CD4-positive, alpha-beta T cell treated with Interleukin-12 subunit alpha and Interleukin-12 subunit beta, for 1 hour (primary cell): ENCODE measurements at places on chromosomes 5 and 9.
A peak's percentile ranks its signal among the peaks of the same experiment; 100 is the strongest.

GRCh38 chr5:472656-473550, 29.9 kb downstream of the EXOC3 start:
- peak; percentile 90 for DNase-seq

GRCh38 chr9:87263291-87263690, 234.4 kb upstream of the DAPK1 start:
- DNase-seq, result no peak

- peak; percentile 87 for DNase-seq
Observed at GRCh38 chr9:114653556-114654159, 3.9 kb downstream of the TEX53 start.

GRCh38 chr5:153623751-153624450, 133.4 kb downstream of the GRIA1 start:
- no peak for DNase-seq

- DNase-seq, result no peak
Observed at GRCh38 chr5:176134529-176135223, 103.5 kb upstream of the SIMC1 start.
